ENCODE measurements at places on chromosomes 5 and 9.

DNA sequence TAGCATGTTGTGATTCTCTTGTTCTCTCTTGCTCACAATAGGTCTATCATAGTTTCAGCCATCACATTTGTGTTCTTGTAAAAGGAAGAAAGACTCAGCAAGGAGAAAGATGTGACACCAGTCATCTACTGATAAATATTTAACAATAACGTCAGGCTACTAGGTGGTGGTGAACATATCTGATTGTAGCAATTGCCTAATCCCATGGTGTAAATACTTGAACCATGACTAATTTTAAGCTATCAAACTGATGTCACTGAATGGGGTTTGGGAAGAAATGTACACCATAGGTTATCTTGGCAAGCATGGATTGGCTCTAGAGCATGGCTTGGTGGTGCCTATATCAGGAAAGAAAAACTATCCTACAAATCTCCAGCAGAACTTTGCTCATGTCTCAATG is 16.6 kb downstream of the DMRTA1 start:
- no peak for DNase-seq

- DNase-seq: no peak
These were observed 38.3 kb downstream of the RXRA start for GRCh38 chr9:134364391-134365114.

DNA sequence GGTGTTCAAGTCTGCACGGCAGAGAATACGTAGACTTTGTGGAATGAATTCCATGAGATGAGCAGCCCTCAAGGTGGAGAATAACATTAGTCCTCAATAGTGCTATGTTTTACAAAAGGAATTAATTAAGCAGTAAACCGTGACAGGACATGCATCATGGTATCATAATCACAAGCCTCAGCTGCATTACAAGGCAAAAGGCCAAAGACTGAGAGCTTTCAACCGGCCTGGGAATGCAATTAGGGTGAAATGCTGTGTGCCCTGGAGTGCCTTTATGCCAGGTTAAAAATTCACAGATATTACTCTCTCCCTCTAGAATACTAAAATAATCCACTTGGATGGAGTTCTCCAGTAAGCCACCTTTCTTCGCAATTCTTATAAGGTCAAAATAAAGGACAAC is 270.6 kb downstream of the MLLT3 start:
- DNase-seq: no peak

- no peak for DNase-seq
These were observed 14.9 kb downstream of the CMYA5 start for GRCh38 chr5:79704553-79704952.

- peak; percentile 61 for DNase-seq
These were observed 720 bp downstream of the NOTCH1 start for GRCh38 chr9:136544964-136545691.

- no peak for DNase-seq
These were observed 13.4 kb downstream of the UBE2QL1 start for GRCh38 chr5:6461793-6462650.

GRCh38 chr5:159669559-159669958 is 246.7 kb upstream of the ADRA1B start:
- no peak for DNase-seq

DNA sequence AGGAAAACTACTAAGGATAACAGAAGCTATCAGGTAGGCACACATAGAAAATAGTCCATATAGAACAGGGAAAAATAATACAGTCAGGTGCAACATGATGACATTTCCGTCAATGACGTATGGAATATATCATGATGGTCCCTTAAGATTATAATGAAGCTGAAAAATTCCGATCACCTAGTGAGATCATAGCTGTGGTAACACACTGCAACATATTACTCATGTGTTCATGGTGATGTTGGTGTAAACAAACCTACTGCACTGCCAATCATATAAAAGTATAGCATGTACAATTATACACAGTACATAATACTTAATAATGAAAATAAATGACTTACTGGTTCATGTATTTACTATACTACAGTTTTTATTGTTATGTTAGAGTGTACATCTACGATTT is 60.0 kb downstream of the MEGF9 start:
- no peak for DNase-seq

DNA sequence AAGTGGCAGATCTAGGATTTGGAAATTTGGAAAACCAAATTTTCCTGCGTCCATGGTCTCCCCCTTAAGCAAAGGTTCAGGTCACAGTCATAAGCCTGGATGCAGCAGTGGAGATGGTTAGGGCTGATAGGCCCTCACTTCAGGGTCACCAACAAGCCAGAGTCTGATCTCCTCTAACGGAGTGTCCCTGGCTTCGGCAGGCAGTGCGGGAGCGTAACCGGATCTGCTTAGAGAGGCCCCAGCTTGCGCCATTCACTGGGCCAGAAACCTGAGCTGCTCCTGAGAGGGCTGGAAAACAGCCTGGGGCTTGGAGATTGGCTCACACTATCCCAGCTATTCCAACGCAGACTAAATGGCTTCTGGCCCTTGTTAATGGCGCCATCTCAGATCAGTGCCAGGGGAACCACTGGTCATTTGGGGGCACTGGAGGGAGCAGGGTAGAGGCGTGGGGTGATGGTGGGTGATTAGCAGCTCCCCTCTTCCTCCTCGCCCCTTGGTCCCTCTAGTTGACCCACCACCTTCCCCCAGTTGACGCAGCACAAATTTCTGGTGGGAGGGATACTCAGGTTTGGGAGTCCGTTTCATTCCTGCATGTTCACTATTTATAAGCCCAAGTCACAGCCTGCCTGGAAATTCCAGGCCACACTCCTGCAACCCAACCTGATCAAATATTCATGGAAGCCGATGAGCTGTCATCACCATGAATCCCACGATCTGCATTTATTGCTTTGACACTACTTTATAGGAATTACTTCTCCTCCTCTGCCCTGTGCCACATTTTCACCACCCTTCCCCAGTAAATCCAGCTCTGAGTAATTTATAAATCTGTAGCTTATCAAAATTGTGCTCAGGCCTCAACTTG is 134.6 kb upstream of the CPEB4 start:
- no peak for DNase-seq

GRCh38 chr9:134167530-134167931 is 3.2 kb upstream of the RNU6ATAC start:
- DNase-seq: no peak

- no peak for DNase-seq
These were observed 119.6 kb upstream of the PITX1 start for GRCh38 chr5:135153661-135154060.

DNA sequence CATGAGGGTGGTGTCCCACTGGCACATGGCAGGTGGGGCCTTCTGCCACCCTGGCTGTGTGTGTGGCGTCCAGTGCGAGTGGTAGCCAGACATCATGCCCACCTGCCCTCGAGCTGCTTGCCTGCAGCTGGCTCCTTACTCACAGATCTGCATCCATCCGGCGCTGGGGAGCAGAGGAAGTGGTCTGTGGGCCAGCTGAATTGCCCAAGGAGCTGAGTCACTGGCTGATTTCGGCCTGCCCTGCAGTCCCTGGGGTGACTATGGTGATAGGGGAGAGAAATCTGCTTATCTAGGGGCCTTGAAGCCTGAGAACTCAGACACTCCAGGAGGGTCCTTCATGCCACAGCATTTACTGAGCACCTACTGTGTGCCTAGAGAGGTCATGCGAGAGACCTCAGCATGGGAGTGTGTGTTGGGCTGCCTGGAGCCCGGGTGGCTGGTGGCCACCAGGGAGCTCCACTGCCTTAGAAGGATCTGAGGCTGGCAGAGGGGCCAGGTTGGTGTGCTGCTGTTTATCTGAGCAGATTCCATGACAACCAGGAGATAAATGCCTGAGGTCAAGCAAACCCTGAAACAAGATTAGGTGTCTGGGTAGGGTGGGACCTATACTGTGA is 57.1 kb downstream of the SLC22A5 start:
- DNase-seq: no peak

DNA sequence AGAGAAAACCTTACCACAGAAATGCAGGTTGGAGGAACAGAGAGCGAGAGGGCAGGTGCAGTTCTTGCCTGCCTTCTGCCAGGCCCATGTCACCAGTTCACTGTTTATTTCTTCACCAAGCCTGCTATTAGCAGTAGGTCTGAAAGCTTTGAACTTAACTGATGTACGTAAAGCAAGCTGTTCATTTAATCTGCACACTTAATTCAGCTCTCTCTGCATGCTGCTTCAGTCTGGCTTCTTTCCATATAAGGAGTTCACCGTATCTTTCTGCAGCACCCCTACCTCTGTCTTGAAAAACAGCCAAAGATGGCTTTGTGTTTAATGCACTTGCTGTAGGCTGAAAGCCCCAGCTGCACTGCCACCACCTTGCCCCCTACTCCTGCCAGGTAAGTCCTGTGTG is 205.1 kb downstream of the RAB3C start:
- DNase-seq: no peak

- no peak for DNase-seq
These were observed 18.9 kb downstream of the SLC22A5 start for GRCh38 chr5:132388244-132389050.

GRCh38 chr9:9002826-9003583 is 1203.4 kb upstream of the DMAC1 start:
- DNase-seq: no peak

GRCh38 chr5:160473681-160474080 is 52.0 kb downstream of the PTTG1 start:
- DNase-seq: no peak

DNA sequence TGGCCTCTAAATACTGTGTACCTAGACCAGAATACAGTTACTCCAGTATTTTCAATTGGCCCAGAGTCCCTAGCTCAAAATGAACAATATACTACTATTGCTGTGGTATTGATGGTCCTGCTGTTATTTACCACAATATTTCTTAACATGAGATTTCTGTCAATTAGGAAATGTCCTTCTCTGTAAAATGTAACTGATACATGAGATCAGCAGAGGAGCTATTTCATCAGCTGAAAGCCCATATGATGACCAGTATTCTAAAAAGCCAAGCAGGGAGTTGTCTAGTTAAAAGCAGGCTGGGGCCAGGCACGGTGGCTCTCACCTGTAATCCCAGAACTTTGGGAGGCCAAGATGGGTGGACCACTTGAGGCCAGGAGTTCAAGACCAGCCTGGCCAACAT is 187.7 kb upstream of the PTGER4 start:
- no peak for DNase-seq

DNA sequence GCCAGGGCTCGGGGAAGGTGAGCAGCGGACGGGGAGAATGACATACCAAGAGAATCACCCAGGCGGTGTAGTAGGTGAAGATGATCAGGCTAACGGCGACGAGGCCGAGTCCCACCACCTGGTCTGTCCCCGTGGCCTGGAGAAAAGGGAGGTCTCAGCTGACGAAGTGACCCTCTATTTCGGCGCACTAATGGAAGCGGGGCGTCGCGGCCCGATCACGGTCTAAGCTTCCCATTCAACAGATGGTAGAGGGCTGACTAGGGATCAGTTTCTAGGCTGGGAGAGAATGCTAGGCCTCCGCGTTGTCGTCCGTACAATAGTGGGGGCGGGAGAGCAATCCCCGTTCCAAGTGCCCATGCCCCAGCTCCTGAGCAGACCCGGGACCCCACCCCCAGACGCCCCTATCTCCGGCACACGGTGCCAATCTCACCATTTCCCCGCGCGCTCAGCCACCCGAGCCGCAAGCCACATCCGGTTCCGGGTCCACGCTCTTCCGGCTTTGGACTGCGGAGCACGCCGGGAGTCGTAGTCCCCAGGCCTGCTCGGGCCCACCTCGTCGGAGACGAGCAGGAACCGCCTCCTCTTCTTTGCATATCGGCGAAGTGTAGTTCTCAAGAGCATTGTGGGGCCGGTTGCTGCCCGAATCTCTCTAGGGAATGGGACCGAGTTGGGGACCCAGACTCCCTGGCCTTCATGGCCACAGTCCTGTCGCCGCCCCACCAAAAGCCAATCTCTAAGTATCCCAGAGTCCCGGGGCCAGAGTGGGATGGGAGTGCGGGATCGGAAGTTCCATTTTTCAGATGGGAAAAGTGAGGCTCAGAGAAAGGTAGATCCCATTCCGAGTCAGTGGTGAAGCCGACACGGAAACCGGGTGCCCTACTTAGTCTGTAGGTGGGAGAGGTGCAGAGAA is at the start of gene DPM2:
TSS of gene DPM2 (minus strand) at position 467 of the 910 bp plus-strand sequence. CDS start at position 433, 34 bp downstream.
- peak; percentile 76 for DNase-seq

DNA sequence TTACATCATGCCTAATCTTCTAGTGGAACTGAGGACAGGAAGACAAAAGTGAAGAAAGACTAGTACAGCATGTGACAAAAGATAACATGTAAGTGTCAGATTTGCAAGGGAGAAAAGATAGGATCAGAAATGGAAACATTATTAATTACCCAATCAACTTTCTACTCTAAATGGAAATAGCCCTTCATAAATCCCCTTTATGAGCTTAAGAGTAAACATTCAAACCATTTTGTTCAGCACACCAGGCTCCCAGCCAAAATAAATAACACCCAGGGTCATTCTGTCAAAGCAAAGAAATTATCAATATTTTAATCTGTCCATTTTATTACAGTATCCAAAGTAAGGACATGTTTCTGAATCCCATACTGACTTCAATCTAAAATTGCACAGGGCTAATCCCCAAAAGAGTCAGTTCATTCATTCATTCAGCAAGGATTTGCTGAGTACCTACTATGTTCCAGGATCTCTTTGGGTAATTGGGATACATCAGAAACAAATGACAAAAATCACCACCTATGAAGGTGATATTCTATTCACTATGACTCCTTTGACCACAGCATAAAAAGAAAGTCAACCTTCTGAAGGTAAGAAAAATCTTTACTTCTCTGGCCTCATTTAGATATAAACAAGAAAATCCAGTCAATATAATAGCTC is 5.3 kb downstream of the PRELID2 start:
- no peak for DNase-seq

- DNase-seq: no peak
These were observed 163.6 kb upstream of the IRX2 start for GRCh38 chr5:2914981-2915484.

DNA sequence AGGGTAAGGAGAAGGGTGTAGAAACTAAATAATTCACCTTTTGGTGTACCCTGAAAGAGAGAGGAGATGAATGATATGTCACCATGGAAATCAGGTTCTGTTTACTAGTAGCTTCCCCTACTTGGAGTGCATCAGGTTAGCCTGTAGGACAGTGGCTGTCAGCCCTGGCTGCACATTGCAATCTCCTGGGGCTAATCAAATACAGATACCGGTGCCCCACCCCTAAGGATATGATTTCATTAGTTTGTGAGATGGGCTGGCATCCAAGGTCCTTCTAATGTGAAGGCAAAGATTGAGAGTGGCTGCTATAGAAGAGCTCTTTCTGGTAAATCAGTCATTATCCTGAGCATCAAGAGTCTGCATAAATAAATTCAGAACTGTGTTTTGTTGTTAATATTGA is 47.2 kb downstream of the INSYN2B start:
- no peak for DNase-seq

- no peak for DNase-seq
These were observed 43.5 kb downstream of the SCAI start for GRCh38 chr9:125099816-125100215.

DNA sequence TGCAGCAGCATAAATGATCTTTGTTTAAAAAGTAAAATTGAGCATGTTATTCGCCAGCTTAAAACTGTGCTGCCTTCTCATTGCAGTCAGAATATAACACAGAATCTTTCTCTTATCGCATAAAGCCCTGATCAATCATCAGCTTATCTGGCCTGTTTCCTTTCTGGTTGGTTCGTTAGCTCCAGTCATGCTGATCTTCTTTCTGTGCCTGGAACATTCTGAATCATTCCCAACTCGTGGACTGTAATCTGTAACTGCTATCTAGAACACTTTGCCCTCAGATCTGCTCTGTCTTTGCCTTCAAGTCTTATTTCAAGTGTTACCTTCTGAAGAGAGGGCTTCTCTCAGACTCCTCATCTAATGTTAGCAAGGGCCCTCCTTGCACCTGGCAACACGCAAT is 11.9 kb upstream of the FER start:
- DNase-seq: no peak

GRCh38 chr5:154243736-154244135 is 53.2 kb downstream of the GALNT10 start:
- no peak for DNase-seq
